Upper lobe of right lung (tissue), 1 donor: ENCODE measurements at places on chromosomes 3 and 15. TPM values are rescaled to one million over a fixed set of nuclear protein-coding genes. Genes with fewer than 3 reads are reported as not detected.

GRCh38 chr3:21779909-21780308 is 28.9 kb upstream of the ZNF385D start:
- no peaks in the 10 kb centered on the region for H3K4me1 ChIP-seq
- H3K36me3 ChIP-seq: no peaks in the 10 kb centered on the region
- DNase-seq: no peak
- H3K27ac ChIP-seq: no peak overlapping the region
- H3K27me3 ChIP-seq: no peaks in the 10 kb centered on the region

Gene KNG1
- 0.14 TPM for total RNA-seq

DNA sequence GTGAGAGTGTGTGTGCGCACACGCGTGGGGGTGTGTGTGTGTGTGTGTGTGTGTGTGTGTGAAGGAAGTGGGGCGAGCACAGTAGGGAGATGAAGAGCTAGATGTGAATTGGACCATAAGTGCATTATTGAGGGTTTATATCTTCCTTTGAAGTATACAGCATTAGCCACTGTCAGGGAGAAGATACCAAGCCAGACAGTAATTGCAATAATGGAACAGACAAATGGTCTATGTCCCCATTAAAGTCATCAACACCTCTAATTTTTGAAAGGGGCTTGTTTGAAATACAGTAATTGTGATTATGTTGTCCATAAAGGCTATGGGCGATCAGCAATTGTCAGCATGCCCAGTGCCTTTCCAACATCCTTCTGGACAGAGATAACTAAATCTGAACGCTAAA is 429.2 kb upstream of the NR2F2 start:
- no peak for DNase-seq
- no peaks in the 10 kb centered on the region for H3K27me3 ChIP-seq
- H3K36me3 ChIP-seq: no peaks in the 10 kb centered on the region

Gene SPESP1
- 1.2 TPM for total RNA-seq

GRCh38 chr3:101635345-101635744 is 41.6 kb downstream of the ZBTB11 start:
- no peaks in the 10 kb centered on the region for H3K36me3 ChIP-seq
- H3K4me3 ChIP-seq: no peak overlapping the region
- peaks cover 4% of the 10 kb centered on the region for H3K4me1 ChIP-seq
- no peak overlapping the region for H3K27ac ChIP-seq
- H3K27me3 ChIP-seq: no peaks in the 10 kb centered on the region

DNA sequence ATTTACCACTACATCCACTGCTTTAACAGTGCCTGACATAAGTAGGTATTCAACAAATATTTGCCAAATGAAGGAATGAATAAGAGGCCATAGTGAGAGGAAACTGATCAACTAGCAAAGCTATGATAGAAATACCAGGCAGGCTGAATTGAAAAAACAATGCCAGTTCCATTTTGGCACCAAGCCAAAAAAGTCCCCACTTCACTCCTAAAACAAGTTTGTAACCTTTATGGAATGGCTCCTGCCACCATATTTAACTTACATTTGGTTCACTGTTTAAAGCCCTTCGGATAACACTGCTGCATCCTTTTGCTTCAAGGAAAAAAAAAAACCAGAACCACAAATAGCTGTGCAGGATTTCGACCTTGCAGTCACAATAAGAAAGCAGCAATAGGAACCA is 166.1 kb downstream of the FRMD5 start:
- H3K4me3 ChIP-seq: no peak overlapping the region
- peaks cover 13% of the 10 kb centered on the region for H3K4me1 ChIP-seq
- H3K27me3 ChIP-seq: no peaks in the 10 kb centered on the region
- H3K27ac ChIP-seq: no peak overlapping the region

Gene MUC4
- 1.1 TPM for total RNA-seq

Gene FAM3D
- total RNA-seq: 4.0 TPM

- DNase-seq: no peak
- H3K27ac ChIP-seq: no peak overlapping the region
- no peaks in the 10 kb centered on the region for H3K27me3 ChIP-seq
- H3K36me3 ChIP-seq: no peaks in the 10 kb centered on the region
- H3K4me3 ChIP-seq: no peak overlapping the region
- no peaks in the 10 kb centered on the region for H3K4me1 ChIP-seq
These were observed 379.3 kb upstream of the CBLB start for GRCh38 chr3:106247902-106248684.

DNA sequence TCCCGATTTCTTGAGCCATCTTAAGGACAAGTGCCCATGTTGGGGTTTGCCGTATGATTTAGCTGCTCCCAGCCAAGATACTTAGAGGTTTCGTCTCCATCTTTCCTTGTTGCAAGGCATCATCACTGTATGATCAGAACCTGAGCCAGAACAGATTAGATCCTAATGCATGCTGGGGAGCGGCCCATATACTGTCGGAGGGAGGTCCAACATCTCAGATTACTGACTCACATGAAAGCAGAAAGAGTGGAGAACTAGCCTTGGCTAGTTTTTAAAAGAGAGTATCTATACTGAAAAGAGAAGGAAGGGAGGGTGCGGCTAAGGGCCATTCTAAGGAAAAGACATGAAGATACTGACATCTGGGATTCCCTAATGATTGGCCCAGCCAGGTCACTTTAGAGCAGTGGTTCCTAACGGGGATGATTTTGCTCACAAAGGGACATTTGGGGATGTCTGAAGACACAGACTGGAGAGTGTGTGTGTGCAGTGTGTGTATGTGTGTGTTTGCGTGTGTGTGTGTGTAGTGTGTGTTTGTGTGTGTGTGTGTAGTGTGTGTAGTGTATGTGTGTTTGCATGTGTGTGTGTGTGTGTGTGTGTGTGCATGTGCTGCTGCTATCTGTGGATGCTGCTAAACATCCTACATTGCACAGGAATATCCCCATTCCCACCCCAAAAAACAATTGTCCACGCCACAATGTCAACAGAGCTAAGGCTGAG is 12.3 kb upstream of the LYSMD4 start:
- H3K4me3 ChIP-seq: no peak overlapping the region
- no peak for DNase-seq
- H3K4me1 ChIP-seq: no peaks in the 10 kb centered on the region
- no peak overlapping the region for H3K27ac ChIP-seq
- H3K27me3 ChIP-seq: no peaks in the 10 kb centered on the region
- no peaks in the 10 kb centered on the region for H3K36me3 ChIP-seq

Gene CLDN16
- total RNA-seq: 0.14 TPM

DNA sequence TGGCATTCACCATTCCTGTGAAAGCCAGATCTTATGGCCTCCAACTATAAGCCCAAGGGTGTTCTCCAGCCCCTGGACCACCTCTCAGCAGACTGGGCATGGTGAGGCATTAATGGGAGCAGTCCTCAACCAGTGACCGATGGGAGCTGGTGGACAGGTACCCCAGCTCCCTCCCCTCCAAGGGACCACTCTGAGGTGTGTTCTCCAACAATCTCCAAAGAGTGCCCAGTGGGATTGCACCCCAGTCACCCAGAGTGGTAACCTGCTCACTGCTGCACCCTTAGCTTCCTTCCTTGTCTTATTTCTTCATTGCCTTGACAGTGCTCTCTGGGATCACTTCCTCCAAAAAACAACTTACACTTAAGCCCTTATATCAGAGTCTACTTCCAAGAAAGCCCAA is 8.2 kb upstream of the ITGA11 start:
- H3K27ac ChIP-seq: no peak overlapping the region
- no peak overlapping the region for H3K4me3 ChIP-seq
- peaks cover 3% of the 10 kb centered on the region for H3K4me1 ChIP-seq
- H3K36me3 ChIP-seq: no peaks in the 10 kb centered on the region
- peaks cover 15% of the 10 kb centered on the region for H3K27me3 ChIP-seq
- no peak for DNase-seq

Gene FBXW12
- not detected for total RNA-seq

- H3K4me1 ChIP-seq: no peaks in the 10 kb centered on the region
- H3K36me3 ChIP-seq: no peaks in the 10 kb centered on the region
- H3K27ac ChIP-seq: no peak overlapping the region
- DNase-seq: no peak
These were observed 138.7 kb upstream of the SNTN start for GRCh38 chr3:63513791-63514190.

Gene DNAH12
- 0.52 TPM for total RNA-seq

DNA sequence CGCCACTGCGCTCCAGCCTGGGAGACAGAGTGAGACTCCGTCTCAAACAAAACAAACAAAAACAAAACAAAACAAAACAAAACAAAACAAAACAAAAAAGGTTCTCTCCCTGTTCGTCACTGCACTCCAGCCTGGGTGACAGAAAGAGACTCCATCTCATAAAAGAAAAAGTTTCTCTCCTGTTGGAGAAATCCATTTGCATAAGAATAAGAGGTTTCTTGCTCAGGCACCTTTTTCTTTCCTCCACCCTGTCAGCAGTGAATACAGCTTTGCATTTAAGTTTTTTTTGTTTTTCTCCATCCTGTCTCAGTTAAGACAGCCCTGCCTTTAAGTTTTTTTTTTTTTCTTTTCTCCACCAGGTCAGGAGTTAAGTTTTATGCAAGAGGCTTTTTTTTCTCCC is 109.5 kb downstream of the DPH6 start:
- no peaks in the 10 kb centered on the region for H3K27me3 ChIP-seq
- H3K4me1 ChIP-seq: no peaks in the 10 kb centered on the region
- H3K27ac ChIP-seq: no peak overlapping the region
- no peak for DNase-seq

Gene AGBL1
- 6.5 TPM for total RNA-seq

Gene MYH15
- 0.90 TPM for total RNA-seq

GRCh38 chr3:31086148-31086547 is 191.7 kb upstream of the GADL1 start:
- no peak overlapping the region for H3K27ac ChIP-seq
- H3K4me1 ChIP-seq: no peaks in the 10 kb centered on the region
- no peak for DNase-seq
- no peak overlapping the region for H3K4me3 ChIP-seq
- no peaks in the 10 kb centered on the region for H3K36me3 ChIP-seq

GRCh38 chr15:85137489-85138168 is 156.0 kb downstream of the PDE8A start:
- peaks cover 51% of the 10 kb centered on the region for H3K36me3 ChIP-seq
- no peak overlapping the region for H3K4me3 ChIP-seq
- no peaks in the 10 kb centered on the region for H3K4me1 ChIP-seq
- no peak overlapping the region for H3K27ac ChIP-seq

DNA sequence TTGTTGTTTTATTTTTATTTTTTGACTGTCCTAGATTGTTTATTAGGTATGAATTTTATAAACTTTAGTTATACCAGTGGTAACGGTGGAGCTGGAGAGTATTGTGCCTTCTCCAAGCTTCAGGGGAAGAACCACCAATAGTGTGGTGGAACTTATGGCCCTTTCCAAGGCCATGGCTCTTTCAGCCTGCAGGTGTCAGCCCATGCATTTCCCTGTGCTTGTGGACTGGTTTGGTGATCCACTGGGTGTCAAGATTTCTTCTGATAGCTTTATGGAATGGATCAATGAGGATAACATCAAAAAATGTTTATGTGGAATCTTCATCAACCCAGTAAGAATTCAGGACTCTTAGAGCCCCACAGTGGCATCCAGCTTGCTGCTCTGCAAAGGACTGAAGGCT is 19.2 kb upstream of the SCAMP5 start:
- DNase-seq: no peak
- no peak overlapping the region for H3K4me3 ChIP-seq
- no peaks in the 10 kb centered on the region for H3K36me3 ChIP-seq
- H3K27me3 ChIP-seq: no peaks in the 10 kb centered on the region

DNA sequence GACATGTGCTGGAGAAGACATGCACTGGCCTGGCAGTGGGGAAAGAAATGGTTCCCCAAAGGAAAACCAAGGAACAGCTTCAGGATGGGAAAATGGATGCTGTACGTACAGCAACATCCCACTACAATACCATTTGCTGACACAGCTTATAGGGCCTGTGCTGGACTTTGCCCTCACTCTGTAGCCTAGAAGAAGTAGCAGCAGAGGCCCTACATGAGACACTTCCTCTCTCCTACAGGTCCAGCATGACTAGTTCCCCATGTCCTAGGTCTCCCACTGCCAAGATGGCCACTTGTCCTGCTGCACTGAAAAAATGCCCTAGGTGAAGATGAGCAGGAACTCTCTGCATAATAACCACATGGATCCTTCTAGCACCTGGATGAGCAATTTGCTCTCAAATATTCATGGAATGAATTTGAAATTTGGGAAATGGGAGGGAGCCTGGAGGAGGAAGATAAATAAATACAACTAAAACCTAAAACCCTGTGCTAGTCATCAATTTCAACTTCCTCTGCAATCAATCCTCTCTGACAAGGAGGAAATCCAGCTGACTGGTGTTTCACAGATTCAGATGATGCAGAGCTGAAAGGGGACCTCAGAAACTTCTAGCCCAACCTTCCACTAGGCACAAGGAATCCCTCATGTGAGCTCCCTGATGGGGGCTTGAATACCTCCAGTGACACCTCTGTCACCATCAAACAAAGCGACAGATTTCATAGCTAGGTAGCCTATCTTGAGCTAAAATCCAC is 514.3 kb upstream of the PPP2R3A start:
- H3K27ac ChIP-seq: no peak overlapping the region
- H3K4me3 ChIP-seq: no peak overlapping the region
- H3K27me3 ChIP-seq: peaks cover 3% of the 10 kb centered on the region
- H3K36me3 ChIP-seq: no peaks in the 10 kb centered on the region
- no peaks in the 10 kb centered on the region for H3K4me1 ChIP-seq

GRCh38 chr3:40924559-40925141 is 274.7 kb upstream of the CTNNB1 start:
- no peak overlapping the region for H3K27ac ChIP-seq
- H3K4me1 ChIP-seq: peaks cover 6% of the 10 kb centered on the region
- H3K4me3 ChIP-seq: no peak overlapping the region
- no peak for DNase-seq
- H3K36me3 ChIP-seq: no peaks in the 10 kb centered on the region

- no peaks in the 10 kb centered on the region for H3K4me1 ChIP-seq
- peaks cover 94% of the 10 kb centered on the region for H3K36me3 ChIP-seq
- DNase-seq: no peak
- no peaks in the 10 kb centered on the region for H3K27me3 ChIP-seq
- H3K27ac ChIP-seq: no peak overlapping the region
- no peak overlapping the region for H3K4me3 ChIP-seq
These were observed 21.7 kb downstream of the TRIM59 start for GRCh38 chr3:160427832-160428424.

DNA sequence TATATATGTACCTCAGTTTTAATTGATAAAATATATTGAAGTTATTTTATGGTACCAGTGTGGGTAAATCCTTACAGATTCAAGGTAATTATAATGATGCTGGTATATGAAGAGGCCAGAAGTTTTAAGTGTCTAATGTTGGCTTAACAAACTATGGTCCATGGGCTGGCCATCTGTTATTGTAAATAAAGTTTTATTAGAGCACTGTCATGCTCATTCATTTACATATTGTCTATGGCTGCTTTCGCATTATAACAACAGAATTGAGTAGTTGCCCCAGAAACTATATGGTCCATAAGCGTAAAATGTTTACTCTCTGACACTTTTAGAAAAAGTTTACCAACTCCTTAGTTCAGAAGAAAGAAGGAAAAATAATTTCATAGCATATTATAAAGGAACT is 67.9 kb downstream of the MEF2A start:
- peaks cover 27% of the 10 kb centered on the region for H3K4me1 ChIP-seq
- no peak for DNase-seq
- peaks cover 4% of the 10 kb centered on the region for H3K36me3 ChIP-seq

Gene TM4SF1
- 188 TPM for total RNA-seq
